ENCODE measurements at places on chromosomes 11 and 22.

DNA sequence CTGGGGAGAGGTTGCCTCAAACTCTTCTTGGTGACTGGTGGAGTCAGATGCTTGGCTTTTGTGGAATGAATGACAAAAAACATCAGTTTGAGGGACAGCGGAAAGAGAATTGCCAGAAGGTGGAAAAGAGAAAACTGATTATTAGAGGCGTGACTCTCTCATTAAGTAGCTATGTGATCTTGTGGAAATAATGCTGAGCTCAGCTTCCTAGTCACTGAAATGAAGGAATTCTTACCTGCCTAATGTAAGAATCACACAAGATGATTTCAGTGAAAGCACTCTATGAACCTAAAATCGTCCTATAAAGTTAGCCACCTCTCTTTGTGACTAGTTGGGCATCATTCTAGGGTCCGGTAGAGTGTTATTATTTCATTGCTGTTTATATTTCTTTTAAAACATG lies 498.8 kb downstream of the TMEM135 start:
- DNase-seq, result no peak

- no peak for DNase-seq
Measured at GRCh38 chr11:12356944-12357655, 20.3 kb upstream of the PARVA start.

DNA sequence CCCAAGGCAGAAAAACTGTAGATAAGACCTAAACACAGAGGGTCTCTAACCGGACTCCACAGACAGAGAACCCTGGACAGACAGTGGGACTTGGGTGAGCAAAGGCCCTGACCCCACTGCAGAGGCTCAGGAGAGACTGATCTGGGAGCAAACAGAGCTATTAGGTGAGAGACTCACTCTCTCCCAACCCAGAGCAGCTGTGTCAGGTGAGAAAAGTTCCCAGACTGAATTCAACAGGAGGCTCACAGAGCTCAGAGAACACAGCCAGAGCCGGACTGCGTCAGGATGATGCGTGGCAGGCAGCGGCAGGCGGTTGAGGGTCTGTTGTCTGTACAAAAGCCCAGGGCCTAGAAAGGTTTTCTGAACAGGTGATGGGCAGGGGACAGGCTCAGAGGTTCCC lies 5.5 kb downstream of the RFPL2 start:
- DNase-seq, result no peak

- DNase-seq, result no peak
Measured at GRCh38 chr22:29081517-29082236, 8.8 kb downstream of the KREMEN1 start.

DNA sequence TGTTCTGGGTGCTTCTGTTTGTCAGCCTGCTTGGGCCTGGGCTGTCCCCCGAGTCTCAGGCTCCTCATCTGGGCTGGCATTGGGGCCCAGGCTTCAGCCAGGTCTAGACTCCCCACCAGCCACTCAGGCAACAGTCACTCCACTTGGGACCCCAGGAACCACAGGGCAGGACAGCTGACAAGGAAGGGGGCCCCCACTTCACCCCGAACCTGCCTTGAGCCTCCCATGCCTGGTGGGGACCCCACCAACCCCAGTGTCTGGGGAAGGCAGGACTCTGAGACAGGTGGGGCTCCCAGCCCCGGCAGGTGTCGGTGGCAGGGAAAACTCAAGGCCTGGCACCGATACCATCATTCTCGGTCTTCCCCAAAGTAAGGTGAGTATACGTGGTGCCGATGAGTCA lies 11.7 kb upstream of the LTO1 start:
- DNase-seq, result no peak

DNA sequence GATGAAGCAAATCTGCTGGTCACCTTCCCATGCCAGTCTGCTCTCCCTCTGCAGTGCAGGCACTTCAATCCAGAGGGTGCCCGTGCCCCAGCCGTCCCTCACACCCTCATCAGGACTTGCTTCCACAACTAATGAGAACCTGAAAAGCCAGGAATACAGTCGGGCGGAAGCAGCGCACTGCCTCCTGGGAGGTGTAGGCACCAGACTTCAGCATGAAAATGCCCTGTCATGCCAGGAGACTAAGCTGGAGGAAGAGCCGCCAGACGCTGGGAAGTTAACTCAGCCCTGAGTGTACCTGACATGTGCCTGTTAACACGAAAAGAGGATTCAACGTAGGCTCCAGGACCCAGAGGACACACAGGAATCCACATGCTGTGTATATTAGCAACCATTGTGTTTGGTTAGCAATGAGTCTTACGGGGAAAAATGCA lies 40.1 kb upstream of the FLI1 start:
- DNase-seq, result peak; percentile 15

- DNase-seq, result no peak
Measured at GRCh38 chr22:49787861-49788260, 39.8 kb downstream of the BRD1 start.

- peak; percentile 38 for DNase-seq
Measured at GRCh38 chr11:17063171-17064002, 14.1 kb downstream of the RPS13 start.

DNA sequence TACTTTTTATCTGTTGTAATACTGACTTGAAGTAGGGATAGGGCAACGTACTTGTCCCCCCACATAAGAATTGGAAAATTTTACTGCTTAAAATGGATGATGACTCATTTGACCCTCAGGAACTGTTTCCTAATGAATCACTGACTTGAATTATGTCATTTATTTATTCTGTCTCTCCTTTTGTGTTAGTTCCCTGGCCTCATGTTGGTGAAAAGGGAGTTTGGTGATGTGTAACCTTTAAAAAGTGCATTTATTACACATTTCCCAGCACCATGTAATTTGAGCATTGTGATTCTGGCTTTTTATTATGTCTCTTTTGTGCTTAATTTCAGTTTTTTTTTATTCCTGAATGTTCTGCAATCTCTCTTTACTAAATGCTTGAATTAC lies 20.3 kb upstream of the PGM2L1 start:
- no peak for DNase-seq

- DNase-seq, result no peak
Measured at GRCh38 chr22:26811647-26811992, 154.2 kb downstream of the MIAT start.

GRCh38 chr22:32119568-32120235 lies 39.4 kb downstream of the C22orf42 start:
- no peak for DNase-seq

DNA sequence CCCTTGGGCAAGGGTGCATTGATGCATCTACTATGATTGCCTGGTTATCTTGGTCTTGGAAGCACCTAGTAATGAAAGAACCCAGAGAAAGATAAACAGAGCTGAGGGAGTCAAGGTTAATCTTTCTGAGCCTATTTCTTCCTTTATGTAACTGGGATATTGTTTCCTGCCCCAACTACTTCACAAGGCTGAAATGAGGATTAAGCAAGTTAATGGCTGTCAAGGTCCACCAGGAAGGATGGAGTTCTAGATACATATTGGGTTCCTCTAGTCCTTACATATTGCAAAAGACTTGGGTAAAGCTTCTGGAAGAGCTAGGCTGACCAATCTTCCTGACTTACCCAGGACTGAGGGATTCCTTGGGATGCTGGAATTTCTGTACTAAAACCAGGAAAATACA lies 589.8 kb downstream of the INSC start:
- no peak for DNase-seq

- no peak for DNase-seq
Measured at GRCh38 chr11:134098566-134099184, 29.8 kb downstream of the JAM3 start.

DNA sequence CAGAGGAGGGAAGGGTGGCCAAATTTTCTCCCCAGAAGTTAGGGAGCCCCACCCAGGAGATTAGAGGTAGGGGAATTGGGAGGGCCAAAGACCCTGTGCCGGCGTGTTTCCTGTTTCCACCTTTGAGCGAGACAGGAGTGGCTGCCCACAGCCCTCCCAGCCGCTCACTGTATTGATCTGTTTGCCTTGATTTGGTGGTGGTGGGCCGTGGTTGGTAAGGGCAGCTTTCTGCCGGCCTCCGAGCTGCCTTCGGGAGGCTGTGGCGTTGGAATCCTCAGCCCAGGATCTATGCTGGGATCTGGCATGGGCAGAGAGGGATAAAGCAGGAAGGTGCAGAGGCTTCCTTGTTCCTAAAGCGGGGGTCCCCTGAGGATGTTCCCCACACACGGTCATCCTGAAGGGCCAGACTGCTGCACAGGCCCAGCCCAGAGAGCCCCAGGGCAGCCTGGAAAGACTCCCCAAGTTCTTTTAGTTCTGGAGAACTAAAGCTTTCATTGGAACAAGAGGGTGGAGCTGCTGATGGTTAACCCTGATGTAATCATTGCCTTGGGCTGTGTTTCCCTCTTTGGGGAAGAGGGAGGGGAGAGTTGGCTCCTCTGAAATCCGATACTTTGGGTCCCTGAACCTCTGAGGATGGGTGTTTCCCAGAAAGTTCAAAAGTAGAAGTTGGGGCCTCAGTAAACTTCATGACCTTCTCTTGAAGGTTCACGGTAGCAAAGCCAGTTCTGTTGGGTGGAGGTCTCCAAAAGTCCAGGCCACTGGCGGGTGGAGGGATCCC lies 7.2 kb downstream of the FAM83F start:
- no peak for DNase-seq

DNA sequence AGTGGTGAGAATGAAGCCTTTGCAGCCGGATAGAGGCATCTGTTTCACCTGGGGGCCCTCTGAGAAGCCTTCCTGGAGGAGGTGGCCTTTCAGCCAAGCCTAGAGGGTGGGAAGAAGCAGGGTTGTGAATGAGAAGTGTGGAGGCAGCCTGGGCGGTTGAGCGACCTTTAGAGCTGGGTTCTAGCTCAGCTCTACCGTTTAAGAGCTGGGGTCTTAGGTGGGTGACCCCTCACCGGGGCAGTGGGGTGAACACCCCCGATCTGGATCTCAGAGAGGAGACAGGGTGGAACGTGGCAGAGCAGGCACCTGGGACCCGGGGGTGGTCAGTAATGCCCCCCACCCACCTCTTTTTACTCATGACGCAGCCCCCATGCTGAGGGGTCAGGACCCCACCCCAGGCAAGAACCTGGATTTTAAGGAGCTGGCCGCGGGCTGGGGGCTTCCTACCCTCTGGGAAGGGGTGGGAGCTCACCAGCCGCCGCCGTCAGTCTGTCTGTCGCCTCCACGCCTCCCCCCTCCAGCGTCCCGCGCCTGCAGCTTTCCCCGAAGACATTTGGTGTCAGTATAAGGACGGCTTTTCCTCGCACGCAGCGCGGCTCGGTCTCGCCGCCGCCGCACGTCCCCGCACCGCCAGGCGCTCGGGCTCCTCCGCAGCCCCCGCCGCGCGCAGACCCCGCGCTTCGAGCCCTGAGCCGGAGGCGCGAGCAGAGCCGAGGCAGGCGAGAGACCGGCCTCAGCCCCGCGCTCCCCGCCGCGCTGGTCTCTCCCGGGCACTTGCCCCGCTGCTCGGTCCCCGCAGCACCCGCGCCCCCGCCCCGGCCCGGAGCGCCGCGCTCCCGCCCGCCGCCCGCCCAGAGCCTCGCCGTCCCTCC lies 13.3 kb upstream of the CACNA1I start:
- DNase-seq, result no peak

- DNase-seq, result no peak
Measured at GRCh38 chr22:20565079-20565734, 57.8 kb downstream of the MED15 start.

DNA sequence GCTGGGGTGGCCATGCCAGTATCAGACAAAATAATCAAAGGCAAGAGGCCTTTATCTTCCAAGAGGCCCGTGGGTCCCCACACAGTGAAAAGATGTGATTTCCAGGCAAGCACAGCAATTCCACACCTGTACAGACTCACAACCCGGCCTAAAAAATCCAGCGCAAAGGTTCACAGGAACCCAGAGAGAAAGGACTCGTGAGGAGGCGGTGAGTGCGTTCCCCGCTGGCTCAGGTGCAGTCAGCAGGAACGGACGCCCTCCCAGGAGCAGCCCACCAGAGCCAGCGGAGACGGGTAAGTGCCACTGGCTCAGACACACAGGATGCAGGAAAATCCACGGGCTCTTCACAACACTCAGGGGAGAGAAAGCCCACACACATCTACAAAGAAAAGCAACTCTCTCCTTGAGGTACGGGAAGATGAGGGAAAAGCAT lies 4.4 kb downstream of the TOLLIP start:
- DNase-seq, result no peak

GRCh38 chr11:67558084-67558772 lies 25.4 kb upstream of the GSTP1 start:
- DNase-seq, result no peak

All from globus pallidus (tissue), 1 donor.